ENCODE measurements at places on chromosomes 11 and 22. TPM values are rescaled to one million over a fixed set of nuclear protein-coding genes. Genes with fewer than 3 reads are reported as not detected.
A peak's percentile ranks its signal among the peaks of the same experiment; 100 is the strongest.

The MPZL2 gene
- 4.1 TPM for total RNA-seq

GRCh38 chr11:74255741-74256375, 55.6 kb downstream of the P4HA3 start:
- H3K36me3 ChIP-seq = peaks cover 8% of the 10 kb centered on the region
- DNase-seq = peak; percentile 77
- H3K27me3 ChIP-seq = no peaks in the 10 kb centered on the region
- peaks cover 9% of the 10 kb centered on the region for H3K4me1 ChIP-seq

The NAA40 gene
- 63.6 TPM for total RNA-seq

The ELFN2 gene
- 0.46 TPM for total RNA-seq

- no peaks in the 10 kb centered on the region for H3K27me3 ChIP-seq
- no peak overlapping the region for H3K27ac ChIP-seq
- no peaks in the 10 kb centered on the region for H3K36me3 ChIP-seq
- DNase-seq = peak; percentile 32
- no peaks in the 10 kb centered on the region for H3K4me1 ChIP-seq
These were observed 62.9 kb downstream of the MYEOV start for GRCh38 chr11:69356703-69357457.

DNA sequence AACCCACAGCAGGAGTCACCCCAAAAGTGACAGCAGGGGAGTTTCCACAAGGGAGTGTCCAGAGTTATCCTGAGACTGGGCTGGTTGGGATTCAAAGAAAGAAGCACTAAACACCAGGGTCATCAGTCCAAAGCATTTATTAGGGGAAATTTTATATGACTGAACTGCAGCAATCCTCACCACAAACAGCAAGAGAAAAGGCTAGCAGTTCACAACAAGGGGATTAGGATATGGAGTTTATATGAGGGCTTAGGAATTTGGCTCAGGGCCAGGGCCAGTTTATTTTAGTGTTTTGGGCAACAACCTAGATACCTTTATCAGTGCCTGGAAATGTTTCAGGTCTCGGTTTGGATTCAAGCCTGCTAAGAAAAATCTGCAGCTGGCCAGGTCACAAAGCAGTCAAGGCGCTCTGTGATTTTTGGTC, 4.6 kb upstream of the TMEM126A start:
- DNase-seq = no peak
- H3K4me3 ChIP-seq = no peak overlapping the region
- H3K27me3 ChIP-seq = no peaks in the 10 kb centered on the region
- peaks cover 10% of the 10 kb centered on the region for H3K36me3 ChIP-seq
- no peak overlapping the region for H3K27ac ChIP-seq
- H3K4me1 ChIP-seq = no peaks in the 10 kb centered on the region

The OR6A2 gene
- total RNA-seq = 0.32 TPM

- H3K36me3 ChIP-seq = no peaks in the 10 kb centered on the region
- peak; percentile 26 for DNase-seq
- no peaks in the 10 kb centered on the region for H3K27me3 ChIP-seq
- H3K27ac ChIP-seq = no peak overlapping the region
These were observed 11.2 kb upstream of the TUB start for GRCh38 chr11:8069771-8070170.
